ENCODE measurements at places on chromosomes 12 and 14. TPM values are rescaled to one million over a fixed set of nuclear protein-coding genes. Genes with fewer than 3 reads are reported as not detected.

The CCDC175 gene
- not detected for polyA plus RNA-seq

The BICDL1 gene
- polyA plus RNA-seq, result not detected

The CCDC92 gene
- 52.2 TPM for polyA plus RNA-seq

The PLBD1 gene
- polyA plus RNA-seq, result 0.31 TPM

The ASCL1 gene
- polyA plus RNA-seq, result not detected

The KRT80 gene
- polyA plus RNA-seq, result 2.1 TPM

The RFX4 gene
- not detected for polyA plus RNA-seq

The TAS2R8 gene
- 0.06 TPM for polyA plus RNA-seq

The TPPP2 gene
- not detected for polyA plus RNA-seq

The SCNN1A gene
- 0.26 TPM for polyA plus RNA-seq

The PHLDA1 gene
- polyA plus RNA-seq, result 89.0 TPM

The PZP gene
- polyA plus RNA-seq, result not detected

The TEX22 gene
- 0.14 TPM for polyA plus RNA-seq

The FAIM2 gene
- polyA plus RNA-seq, result 9.1 TPM

The GPRC5D gene
- not detected for polyA plus RNA-seq

The GLIPR1L2 gene
- polyA plus RNA-seq, result 0.21 TPM

The CEBPE gene
- polyA plus RNA-seq, result not detected
